ENCODE measurements at places on chromosomes 7 and 10. TPM values are rescaled to one million over a fixed set of nuclear protein-coding genes. Genes with fewer than 3 reads are reported as not detected.
A peak's percentile ranks its signal among the peaks of the same experiment; 100 is the strongest.

DNA sequence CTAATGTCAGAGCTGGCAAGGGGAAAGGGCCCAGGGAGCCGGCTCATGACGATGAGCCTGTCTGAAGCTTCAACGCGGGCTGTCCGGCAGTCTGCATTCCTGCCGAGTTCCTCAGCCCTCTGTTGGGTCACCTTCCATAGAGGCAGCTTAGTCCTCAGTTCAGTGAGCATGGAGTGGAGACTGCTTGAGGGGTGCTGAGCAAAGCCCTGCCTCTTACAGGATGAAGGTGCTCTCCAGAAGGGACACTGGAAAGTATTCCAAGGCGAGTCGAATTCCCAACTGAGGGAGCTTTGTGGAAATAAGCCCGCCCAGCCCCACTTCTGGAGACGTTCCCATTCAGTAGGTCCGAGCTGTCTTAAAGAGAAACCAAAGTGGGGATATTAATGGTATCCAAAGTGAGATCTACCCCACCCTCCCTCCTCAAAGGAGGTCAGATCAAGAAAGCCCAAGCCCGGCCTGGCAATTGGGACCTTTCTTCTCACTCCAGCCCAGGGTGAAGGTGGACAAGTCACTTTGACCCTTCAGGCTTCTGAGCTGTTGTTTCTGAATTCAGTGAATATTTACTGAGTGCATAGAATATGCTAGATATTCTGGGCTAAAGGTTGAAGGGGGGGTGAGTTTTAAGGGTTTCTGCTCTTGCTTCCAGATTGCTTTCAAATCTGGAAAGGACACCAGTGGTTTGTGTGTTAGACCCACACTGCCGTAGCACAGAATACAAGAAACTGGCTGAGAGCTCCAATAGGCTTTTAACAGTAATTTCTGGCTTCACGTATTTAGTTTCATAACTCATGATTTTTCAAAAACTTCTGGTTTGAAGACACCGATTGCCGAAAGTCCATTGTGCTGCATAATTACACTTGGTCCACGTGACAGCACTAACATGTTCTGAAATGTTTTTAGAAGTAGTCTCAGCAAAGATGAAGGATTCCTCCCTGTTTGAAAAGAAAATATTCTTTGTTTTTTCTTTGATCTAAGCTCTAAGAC, 3.5 kb downstream of the EGFR start:
- no peak for DNase-seq

DNA sequence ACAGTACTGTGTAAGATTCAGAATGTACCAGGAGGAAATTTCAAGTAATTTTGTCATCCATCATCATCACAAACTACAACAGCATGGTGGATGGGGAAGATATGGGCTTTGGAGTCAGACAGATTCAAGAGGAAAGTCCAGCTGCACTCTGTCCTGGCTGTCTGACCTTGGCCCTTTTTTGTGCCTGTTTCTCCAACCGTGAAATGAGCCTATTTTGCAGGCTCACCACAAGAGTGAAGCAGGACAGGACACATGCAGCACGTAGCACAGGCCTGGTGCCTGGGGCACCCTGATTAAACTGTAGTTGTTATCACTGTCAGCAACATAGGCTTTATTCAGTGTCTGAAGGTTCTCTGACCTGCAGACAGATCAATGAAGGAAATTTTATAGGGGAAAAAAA, 37.6 kb downstream of the RHOBTB1 start:
- no peak for DNase-seq

ENTPD7 gene
- total RNA-seq = 1.5 TPM

DNA sequence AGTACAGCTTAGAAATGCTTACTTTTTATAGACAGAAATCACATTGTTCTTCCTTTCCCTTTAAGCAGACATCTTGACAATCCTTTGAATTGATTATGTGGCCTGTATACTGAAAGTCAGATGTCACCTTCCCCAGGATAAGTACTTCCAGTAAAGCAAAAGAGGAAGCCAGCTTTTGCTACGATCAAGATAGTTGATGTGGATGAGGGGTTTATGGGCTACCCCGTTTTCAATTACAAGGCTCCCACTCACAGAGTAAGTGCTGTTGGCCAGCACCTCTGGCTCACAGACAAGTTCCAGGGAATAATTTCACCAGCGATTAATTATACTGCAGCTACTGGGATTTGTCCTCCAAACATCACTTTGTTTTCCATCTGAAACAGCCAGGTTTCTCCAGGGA, 95.1 kb upstream of the SAMD8 start:
- no peak for DNase-seq

GRCh38 chr7:69873512-69873911, 275.2 kb downstream of the AUTS2 start:
- no peak for DNase-seq

DNA sequence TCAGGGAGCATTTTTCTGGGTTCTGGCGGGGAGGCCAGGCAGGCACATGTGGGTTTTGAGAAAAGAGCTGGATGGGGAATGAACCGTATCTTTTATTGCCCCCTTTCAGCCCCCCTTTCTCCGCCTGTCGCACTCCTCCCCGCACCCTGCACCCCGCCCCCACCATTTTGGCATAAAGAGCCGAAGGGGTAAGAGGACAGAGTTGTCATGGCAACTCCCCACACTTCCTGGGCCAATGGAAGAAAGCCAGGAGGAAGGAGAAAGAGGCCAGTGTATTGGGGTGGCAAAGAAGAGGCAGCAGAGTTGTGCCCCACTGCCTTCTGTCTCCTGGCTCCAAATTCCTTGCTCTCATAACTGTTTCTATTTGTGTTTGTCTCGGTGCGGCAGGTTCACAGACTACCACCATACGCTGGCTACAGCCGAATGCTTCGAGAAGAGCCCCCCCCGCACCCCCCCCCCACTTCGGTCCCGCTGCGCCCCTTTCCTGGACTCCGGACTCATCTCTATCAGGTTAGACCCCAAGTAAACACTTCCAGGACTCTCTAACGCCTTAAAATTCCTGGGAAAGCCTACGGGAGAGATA, 3.4 kb downstream of the KCNIP2 start:
- DNase-seq = no peak

GRCh38 chr10:98244141-98244540, 23.9 kb downstream of the LOXL4 start:
- no peak for DNase-seq

- DNase-seq = peak; percentile 42
Observed at GRCh38 chr10:32207544-32207943, 139.4 kb downstream of the EPC1 start.

POLR3A gene
- 7.3 TPM for total RNA-seq

RRP12 gene
- total RNA-seq = 10.9 TPM

GRCh38 chr7:20129920-20130319, 87.3 kb downstream of the MACC1 start:
- no peak for DNase-seq

DNA sequence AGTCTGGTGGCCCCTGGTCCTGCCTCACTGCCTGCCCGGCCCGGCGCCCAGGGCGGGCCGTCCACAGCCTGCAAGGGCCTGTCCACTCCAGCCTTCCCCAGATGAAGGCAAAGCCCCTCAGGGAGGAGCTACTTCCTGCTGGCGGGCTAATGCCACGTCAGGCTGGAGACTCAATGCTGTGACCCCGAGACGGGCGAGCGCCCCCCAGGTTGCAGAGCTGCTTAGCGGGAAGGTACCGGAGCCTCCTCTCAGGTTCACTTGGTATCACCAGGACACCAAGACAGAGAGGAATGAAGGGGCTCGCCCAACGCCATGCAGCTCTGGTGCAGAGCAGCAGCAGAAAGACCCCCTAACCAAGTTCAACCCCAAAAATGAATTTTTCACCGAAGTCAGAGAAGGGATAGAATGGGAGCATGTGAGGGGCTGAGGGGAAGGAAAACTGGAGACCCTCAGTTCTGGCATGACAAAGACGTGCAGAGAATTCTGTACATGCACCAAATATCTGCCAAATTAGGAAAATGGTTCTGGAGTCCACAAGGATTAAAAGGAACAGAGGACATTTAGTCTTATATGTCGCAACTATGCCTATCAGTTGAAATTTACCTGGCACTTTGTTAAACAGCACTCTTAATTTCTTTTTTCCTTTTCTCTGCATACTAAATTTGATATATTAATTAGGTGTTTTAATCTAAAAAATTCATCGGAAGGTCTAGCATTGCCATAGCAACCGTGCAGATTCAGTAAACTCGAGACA, 2.8 kb downstream of the STK32C start:
- no peak for DNase-seq

Measured in Right ventricle myocardium superior (tissue), 1 donor.